ENCODE measurements at places on chromosomes 5 and 9.

DNA sequence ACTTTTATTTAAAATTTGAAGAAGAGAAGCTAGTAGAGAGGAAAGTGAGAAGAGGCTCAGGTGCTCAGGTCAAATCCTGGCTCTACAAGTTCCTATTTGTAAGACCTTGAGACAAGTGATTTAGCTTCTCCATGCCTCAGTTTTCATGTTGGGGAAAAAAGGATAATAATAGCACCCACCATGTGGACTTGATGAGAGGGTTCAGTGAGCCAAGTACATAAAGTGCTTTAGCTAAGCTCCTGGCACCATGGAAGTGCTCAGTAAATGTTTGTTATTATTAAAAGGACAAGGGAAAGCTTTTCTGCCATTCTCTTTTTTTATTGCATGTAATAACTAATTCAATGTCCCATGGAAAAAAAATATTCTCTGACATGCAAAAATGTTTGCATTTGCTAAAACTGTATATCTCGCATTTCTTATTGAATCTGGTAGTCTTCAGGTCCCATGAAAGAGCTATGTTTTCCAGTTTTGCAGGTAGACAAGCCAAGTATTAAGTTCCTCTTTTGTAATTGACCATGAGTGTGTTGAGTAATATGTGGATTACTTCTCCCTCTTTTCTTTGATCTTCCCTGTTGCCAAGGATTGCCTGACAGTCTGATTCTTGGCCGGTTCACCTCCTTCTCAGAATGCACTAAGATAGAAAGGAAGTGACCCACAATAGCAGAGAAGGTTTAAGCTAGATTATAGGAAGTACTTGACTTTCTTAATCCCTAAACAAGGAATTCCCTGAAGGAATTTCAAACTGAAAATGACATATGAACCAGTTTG is 45.6 kb upstream of the TRIM32 start:
- no peak for DNase-seq

DNA sequence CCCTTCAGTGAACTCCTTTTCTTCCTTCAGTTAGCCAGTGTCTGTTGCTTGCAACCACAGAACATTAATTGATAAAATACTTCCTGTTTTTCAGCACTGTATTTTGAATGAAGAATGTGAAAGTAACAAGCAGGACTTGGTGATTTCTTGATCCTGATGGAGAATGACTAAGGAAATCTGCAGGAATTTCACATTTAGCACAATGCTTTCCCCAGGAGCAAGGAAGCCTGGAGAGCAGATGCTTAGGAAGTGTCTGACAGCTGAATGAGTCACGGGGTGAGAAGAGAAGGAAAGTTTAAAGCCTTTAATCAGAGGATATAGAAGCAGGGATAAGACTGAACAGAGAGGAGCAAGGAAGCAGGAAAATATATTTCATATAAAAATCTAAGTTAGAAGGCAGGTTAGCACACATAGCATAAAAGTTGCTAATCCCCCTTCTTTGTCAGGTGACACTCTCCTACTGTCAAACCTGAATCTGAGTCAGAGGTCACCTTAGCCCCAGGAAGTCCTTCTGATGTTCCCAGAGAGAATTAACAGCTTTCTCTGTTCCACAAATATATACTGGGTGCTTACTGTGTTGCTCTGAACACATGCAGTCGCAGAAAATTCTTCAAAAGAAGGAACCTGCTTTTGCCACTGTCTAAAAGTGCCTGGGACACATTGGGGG is 59.7 kb downstream of the GNA14 start:
- no peak for DNase-seq

GRCh38 chr9:72539824-72540347 is 18.5 kb downstream of the TMC1 start:
- no peak for DNase-seq

GRCh38 chr9:36345103-36345846 is 54.8 kb downstream of the RNF38 start:
- no peak for DNase-seq

- peak; percentile 15 for DNase-seq
These were observed 36.5 kb upstream of the EQTN start for GRCh38 chr9:27333241-27334052.

GRCh38 chr5:96706433-96707111 is 44.4 kb downstream of the CAST start:
- DNase-seq, result no peak

DNA sequence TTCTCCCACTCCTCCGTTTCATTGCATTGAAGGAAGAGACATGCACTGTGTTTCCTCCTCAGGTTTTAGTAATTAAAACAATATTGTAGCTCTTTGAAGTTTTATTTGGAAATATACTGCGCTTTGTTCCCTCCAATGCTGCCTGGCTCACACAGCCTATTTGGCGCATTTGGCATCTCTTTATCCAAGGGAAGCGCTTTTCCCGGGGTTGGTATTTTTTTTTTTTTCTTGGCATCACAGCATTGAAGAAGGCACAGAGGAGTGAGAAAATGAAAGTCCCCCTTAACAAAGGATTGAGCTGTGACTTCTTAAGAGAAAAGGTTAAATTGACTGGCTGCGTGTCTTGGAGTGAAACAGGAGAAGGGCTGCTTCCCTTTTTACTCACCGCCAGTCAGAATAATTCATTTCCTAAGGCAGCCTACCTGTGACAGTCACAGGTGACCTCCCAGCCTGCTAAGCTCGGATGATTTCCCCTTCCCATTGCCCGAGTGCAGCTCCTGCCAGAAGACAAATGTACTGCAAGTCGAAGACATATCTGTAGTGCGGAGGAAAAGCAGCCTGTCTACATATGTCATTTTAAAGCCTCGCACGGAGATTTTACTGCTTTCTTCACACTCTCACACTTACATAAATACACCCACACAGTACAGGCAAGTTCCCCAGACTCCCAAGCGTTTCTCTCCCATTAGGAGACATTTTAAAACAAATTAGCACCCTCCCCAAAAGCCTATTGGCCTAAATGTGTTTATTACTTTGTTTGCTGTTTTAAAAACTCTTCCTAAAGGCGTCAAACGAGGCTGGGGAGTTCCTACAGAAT is 665.5 kb upstream of the ZNF608 start:
- DNase-seq, result no peak

GRCh38 chr9:133042676-133043075 is 11.9 kb downstream of the GTF3C5 start:
- no peak for DNase-seq

- DNase-seq, result no peak
These were observed 57.3 kb downstream of the GADD45G start for GRCh38 chr9:89661956-89662717.

GRCh38 chr5:134171972-134172371 is 4.8 kb downstream of the SKP1 start:
- no peak for DNase-seq

- DNase-seq, result no peak
These were observed 69.8 kb upstream of the RAI14 start for GRCh38 chr5:34586117-34586885.

DNA sequence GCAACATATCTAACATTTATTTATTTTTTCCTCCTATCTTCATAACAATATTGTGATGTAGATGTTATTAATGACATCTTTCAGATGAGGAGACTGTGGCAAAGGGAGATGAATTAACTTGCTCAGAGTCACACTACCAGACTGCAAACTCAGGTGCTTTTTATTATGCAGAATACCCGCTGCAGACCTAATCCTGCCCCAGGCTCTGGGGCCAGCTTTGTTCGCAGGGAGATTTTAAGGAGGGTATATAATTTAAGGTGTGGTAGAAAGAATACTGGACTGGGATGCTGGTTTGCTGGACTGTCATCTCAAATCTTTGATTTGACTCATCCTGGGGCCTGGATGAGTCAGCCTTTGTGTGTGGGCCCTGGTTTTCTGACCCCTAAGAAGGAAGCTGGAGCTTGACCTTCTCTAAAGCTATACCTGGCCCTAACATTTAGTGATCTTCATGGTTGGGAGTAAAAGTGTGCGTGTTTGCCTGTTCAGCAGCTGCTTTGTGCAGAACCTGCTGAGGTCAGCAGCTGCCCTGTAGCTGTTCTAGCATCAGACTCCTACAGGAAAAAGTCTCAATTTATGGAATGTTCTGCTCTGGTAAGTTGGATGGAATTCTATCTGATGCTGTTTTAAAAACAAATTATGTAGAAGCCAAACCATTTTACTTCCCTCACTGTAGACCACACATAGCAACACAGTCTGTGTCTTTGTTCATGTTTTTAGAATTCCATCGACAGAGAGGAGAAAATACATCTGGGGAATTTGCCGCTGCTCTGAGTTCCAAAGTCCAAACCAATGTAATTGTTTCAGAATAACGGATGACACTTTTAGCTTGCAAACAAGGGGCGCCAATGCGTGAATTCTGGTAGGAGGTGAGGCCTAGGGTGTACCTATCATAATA is 4.5 kb downstream of the SLC36A1 start:
- DNase-seq, result no peak

Data from immature natural killer cell (primary cell).